ENCODE measurements at places on chromosomes 1 and 21.
A peak's percentile ranks its signal among the peaks of the same experiment; 100 is the strongest.

- no peak for DNase-seq
These were observed 46.9 kb downstream of the USP48 start for GRCh38 chr1:21736011-21736410.

- peak; percentile 70 for DNase-seq
These were observed 17.7 kb downstream of the RGS8 start for GRCh38 chr1:182666706-182667105.

GRCh38 chr1:22490309-22490708 lies 38.7 kb downstream of the ZBTB40 start:
- peak; percentile 15 for DNase-seq

- peak; percentile 75 for DNase-seq
These were observed at the start of gene EXO5 for GRCh38 chr1:40508375-40509341. Gene EXO5, plus strand, starts transcription at chr1:40508767. Its CDS starts 5,778 bp downstream, at chr1:40514545.

- DNase-seq, result no peak
These were observed 25.3 kb downstream of the OPTC start for GRCh38 chr1:203519053-203519840.

- no peak for DNase-seq
These were observed 3.9 kb downstream of the COL18A1 start for GRCh38 chr21:45408801-45409261.

DNA sequence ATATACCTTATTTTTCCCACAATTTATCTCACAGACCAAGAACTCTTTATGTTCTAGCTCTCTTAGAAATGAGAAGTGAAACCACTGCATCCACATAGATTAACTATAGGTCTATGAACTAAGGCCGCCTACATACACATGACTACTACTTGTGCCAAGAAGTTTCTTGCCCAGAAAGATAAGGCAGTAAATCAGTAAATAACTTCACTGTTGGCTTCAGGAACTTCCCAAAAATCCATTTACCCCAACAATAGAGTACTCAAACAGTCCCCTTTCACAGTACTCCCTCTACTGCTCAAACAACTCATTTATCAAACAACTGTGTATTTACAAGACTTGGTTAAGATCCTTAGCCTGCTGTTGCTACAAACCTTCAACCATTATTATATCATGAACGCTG lies 96.5 kb downstream of the NME7 start:
- DNase-seq, result no peak

GRCh38 chr1:4796161-4797015 lies 142.0 kb downstream of the AJAP1 start:
- DNase-seq, result no peak

DNA sequence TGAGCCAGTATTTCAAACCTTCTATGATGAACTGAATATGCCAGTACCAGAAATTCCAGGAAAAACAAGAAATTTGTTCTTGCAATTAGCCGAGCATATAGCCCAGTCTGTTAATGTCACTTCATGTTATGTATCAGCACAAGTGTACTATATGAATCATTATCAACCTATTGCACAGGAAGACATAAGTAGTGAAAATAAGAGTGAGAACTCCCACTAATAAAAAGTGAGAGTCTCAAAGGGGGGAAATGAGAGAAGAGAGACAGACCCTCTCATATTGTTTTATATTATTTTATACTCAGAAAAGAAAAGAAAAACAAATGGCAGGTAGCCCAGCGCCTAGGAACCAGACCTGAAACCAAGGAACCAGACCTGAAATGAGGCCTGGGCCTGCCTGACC lies 16.2 kb downstream of the JMJD4 start:
- DNase-seq, result no peak

DNA sequence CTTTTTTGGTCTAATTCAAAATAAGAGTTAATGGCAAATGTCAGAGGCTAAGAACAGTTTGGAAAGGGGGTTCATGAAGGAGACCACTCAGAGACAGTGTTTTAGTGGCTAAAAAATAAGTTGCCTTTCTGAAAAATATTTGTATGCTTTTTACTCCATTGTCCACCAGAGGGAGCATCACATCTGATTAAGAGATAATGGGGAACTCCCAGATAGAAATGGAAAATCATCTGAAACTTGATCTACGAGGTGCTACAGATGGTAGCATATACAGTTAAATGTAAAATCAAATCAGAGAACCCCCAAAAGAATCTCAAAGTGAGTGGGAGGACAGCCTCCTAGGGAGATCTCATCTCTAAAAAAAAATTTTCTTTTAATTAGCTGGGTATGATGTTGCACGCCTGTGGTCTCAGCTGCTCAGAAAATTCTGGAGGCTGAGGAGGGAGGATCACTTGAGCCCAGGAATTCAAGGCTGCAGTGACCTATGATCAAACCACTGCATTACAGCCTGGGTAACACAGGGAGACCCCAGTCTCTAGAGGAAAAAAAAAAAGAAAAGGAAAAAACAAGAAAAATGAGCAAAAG lies 9.7 kb downstream of the SMYD3 start:
- peak; percentile 74 for DNase-seq

DNA sequence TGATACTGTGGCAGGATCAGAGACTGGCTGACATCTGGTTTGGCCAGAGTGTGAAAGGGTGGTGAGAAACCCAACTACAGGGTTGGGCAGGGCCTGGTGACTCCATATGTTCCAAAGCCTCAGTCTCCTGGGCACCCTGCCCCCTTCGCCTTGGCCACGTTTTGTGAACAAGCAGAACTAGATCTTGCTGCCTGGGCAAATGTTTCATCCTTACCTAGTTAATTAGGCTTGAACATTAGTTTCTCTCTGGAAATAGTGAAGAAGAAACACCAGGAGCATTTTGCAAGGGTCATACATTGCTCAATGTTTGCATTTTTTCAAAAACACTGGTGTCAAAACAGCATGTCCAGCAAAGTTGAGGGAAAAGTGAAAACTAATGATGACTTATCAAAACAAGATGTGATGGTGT lies 60.5 kb downstream of the MAP3K7CL start:
- peak; percentile 57 for DNase-seq

- no peak for DNase-seq
These were observed 54.7 kb upstream of the F3 start for GRCh38 chr1:94596260-94596659.

- DNase-seq, result peak; percentile 95
These were observed 5.8 kb downstream of the LAMC2 start for GRCh38 chr1:183191833-183192232.

DNA sequence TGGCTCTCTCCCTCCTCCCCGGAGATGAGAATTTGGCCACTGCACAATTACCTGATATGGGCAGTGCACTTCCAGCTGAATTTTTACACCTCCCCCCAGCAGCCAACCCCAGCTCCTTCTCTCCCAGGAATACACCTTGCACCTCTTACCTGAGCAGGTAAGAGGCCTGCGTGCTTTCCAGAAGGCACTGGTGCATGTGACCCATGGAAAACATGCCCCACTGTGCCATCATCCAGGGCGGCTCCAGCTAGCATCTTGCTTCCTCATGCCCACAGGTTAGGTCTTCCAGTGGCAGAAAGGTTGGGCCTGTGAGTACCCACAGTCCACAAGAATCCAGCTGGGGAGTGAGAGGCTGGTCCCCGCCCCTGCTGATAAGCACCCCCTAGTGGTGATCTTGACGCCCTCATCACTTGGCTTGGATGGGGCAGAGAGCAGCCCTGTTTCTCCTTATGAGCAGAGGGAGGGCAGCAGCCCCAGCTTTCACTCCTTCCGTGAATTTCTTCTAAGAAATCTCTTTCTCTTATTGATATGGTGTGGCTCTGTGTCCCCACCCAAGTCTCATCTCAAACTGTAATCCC lies 57.8 kb downstream of the EDARADD start:
- DNase-seq, result no peak

- no peak for DNase-seq
These were observed 130.4 kb downstream of the SETD4 start for GRCh38 chr21:35929901-35930300.

GRCh38 chr1:70528590-70529333 lies 117.7 kb downstream of the CTH start:
- DNase-seq, result peak; percentile 37

- peak; percentile 91 for DNase-seq
These were observed 38.5 kb downstream of the MSTO1 start for GRCh38 chr1:155648207-155649147.

GRCh38 chr1:151934048-151934493 lies 24.8 kb upstream of the THEM4 start:
- peak; percentile 63 for DNase-seq

GRCh38 chr1:67429528-67430357 lies 459 bp downstream of the SERBP1 start:
- no peak for DNase-seq

DNA sequence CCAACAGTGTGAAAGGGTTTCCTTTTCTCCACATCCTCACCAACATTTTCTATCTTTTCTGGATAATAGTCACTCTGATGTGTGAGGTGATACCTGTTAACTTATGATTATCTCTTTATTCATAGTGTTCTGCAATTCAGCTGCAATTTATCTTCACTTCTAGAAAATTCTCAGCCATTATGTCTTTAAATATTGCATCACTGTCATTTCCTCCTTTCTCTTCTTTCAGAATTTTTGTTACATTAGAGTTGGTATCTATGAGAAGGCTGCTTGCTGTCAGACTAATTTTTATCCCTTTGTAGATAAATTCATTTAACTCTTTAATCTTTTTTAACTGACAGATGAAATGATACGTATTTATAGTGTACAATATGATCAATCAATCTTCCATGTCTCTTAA lies 30.5 kb upstream of the ATF3 start:
- DNase-seq, result no peak

GRCh38 chr1:25347556-25347955 lies 9.4 kb downstream of the TMEM50A start:
- DNase-seq, result no peak

DNA sequence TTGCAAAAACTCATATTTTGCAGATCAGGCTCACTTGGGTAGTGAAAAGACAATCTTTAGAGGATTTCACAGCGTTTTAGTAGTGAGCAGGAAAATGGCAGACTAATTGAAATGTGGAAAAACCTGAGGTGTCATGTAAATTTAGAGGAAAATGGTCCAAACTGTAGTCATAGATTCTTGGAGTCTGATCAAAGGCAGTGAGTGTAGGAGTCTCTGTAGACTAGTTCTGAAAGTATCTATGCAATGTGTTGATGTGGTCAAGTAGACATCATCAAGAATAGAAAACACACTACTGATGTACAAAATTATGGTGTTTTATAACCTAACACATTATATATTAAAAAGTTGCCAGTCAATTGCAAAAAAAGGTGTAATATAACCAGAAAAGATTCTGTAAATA lies 143.2 kb upstream of the C1orf105 start:
- peak; percentile 90 for DNase-seq

DNA sequence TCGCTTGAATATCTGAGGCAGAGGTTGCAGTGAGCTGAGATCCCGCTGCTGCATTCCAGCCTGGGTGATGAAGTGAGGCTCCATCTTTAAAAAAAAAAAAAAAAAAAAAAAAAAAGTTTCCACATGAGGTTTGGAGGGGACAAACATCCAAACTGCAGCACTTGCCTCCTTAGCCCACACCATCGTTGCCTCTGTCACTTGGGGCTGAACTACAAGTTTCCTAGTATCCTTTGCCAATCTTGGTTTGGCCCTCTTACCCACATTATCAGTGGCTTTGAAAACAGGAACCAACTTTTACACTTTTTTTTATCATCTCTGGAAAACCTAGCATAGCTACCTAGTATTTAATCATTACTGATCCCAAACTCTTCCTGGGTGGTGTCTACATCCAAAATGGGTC lies 59.2 kb downstream of the CLSTN1 start:
- DNase-seq, result no peak

DNA sequence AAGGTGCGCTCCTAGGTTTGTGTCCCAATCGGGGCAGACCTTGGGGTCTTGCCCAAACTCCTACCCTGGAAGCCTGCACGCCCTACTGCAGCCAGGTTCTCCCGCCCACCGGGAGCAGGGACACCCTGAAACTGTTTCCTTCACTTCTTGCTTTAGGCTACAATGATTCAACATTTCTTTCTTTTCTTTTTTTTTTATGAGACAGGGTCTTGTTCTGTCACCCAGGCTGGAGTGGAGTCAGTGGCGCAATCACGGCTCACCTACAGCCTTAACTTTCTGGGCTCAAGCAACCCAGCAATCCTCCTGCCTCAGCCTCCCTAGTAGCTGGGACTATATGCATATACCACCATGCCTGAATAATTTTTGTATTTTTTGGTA lies 75.8 kb downstream of the ITPKB start:
- no peak for DNase-seq

- peak; percentile 26 for DNase-seq
These were observed 575 bp downstream of the TRIM67 start for GRCh38 chr1:231162297-231162969.

DNA sequence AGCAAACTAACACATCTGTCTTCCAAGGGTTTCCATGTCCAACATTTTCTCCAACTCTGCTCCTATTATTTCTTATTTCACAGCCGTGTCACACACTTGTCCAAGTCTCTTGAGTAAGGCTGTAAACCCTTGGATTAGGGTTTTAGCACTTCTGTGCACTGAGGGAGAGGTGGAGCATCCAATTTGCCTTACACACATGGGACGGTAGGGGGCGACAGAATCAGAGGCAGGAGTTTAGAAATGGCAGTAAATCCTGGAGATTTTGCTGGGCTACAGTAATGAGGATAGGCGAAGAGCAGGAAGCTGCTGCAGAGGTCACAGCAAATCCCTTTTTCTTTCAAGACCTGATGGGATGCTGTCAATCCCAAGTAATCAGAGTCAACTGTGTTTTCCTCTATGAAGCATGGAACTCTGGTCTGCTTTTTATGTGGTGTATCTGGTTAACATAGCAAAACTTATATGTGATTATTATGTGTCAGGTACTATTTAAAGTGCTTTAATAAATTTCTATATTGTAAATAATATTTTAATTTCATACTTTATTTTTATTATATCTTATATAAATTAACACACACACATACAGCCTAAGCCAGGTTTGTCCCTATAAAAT lies 15.4 kb upstream of the LCE5A start:
- no peak for DNase-seq

- DNase-seq, result no peak
These were observed 1.8 kb downstream of the KRTAP10-1 start for GRCh38 chr21:44537930-44538911.

DNA sequence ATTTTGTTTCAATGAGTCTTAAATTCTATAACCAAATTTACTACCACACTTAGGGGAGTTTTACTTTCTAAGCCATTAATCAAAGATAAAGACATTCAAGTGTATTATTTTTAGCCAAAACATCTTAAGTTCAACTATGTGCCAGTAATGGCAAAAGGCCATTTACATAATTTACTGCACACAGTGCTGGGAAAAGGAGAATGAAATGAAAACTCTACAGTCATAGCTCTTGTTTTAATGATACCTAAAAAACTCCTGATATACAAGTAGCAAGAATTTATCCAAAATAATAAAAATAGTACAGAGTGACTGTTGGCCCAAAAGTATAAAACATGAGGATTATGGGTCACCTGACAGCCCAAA lies 42.4 kb upstream of the C1orf198 start:
- peak; percentile 30 for DNase-seq

- no peak for DNase-seq
These were observed 2.2 kb downstream of the LAD1 start for GRCh38 chr1:201396861-201397464.
